ENCODE measurements at places on chromosomes 16 and 17. TPM values are rescaled to one million over a fixed set of nuclear protein-coding genes. Genes with fewer than 3 reads are reported as not detected.

Gene NLGN2
- total RNA-seq, result 3.9 TPM

DNA sequence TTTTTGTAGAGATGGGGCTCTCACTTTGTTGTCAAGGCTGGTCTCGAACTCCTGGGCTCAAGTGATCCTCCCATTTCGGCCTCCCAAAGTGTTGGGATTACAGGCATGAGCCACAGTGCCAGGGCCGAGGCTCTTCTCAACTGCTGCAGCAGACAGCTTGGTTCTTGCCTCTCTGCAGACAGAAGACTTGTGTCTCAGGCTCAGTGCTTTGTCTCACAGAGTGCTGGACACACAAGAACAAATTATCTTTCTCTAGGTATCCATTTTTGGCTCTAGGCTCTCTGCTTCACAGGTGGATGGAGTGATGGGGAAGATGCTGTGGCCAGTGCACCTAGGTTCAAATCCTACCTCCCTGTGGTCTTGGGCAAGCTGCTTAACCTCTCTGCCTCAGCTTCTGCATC is 80.8 kb upstream of the RNU2-1 start:
- DNase-seq, result no peak

GRCh38 chr16:57231821-57232350 is 13.2 kb upstream of the ARL2BP start:
- no peak for DNase-seq

GRCh38 chr16:46618516-46618915 is 2.7 kb downstream of the SHCBP1 start:
- no peak for DNase-seq

Gene RGS9
- 3.0 TPM for total RNA-seq

Gene SMIM5
- total RNA-seq, result 0.13 TPM

Gene CISD3
- 81.9 TPM for total RNA-seq

DNA sequence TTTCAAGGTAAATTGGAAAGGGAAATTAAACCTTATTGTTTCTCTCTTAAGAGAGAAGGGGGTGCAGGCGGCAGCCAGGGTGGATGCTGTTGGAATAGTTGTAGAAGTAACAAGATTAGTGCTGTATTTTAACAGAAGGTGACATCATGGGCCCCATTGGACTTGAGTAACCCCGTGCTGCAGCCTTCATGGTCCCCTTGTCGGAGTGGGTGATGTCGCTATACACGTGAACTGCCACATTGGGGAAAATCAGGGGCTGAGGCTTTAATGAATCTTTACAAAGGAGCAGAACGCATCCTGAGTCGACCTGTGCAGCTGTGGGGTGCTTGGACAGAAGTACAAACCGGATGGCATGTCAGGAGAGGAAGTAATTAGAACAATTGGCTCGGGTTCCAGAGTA is 3.2 kb downstream of the SNX11 start:
- no peak for DNase-seq

- DNase-seq, result peak; percentile 64
Observed at GRCh38 chr16:50547340-50548124, 664 bp upstream of the NKD1 start.

DNA sequence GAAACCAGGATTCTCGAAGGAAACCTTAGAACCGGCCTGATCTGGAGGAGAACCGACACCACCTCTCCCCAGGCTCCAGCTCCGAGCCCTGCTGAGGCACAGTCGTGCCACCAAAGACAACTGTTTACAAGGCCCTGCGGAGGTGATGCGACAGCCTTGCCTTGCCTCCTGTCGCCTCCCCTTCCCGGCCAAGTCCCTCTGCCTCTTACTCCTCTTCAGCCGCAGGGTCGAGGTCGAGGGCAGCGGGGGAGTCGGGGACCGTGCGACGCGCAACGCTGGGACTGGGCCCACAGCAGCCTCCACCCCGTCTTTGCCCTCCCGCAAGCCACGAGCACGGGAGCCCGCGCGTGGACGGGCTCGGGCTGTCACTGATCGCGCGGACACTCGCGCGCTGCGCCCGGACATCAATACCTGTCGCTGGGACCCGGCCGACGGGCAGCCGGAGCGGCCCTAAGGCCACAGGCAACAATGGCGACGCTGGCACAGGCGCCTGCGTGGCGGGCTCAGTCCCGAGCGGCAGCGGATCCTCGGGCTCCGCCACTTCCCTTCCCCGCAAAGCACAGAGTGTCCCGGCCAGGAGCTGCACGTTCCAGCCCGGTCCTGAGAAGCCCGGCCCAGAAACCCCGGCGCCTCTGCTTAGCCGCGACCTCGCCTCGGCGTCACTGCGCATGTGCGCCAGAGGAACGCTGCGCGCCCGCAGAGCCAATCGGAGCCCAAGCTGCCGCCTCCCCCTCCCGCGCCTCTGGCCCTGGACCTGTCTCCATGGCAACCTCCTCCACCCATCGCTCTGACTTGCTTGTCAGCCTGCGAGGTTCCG is at the start of gene ZNF287:
TSS of gene ZNF287 (minus strand) at position 664 of the 817 bp plus-strand sequence. CDS start 1,473 bp downstream, outside the sequence.
- peak; percentile 79 for DNase-seq

Gene SLFN12L
- total RNA-seq, result 0.30 TPM

Gene CNGB1
- total RNA-seq, result not detected

DNA sequence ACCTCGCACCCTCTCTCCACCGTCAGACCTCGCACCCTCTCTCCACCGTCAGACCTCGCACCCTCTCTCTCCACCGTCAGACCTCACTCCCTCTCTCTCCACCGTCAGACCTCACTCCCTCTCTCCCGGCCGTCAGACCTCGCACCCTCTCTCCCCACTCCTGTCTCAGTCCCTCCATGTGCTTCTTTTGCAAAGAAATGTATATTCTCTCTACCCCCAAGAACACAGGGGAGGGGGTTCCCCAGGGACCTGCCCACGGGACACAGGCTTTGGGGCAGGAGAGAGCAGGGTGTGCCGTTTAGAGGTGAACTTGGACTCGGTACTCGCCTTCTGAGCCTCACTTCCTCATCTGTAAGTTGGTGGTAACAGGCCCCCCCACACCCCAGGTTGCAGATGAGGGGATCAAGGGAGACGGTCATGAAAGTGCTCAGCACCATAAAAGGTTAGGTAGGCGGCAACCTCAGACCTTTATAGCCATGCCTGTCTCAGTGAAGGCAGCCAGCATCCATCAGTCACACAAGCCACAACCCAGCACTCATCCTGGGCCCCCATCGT is 63.7 kb downstream of the RPH3AL start:
- peak; percentile 28 for DNase-seq

GRCh38 chr17:3551189-3551588 is 6.4 kb downstream of the TRPV3 start:
- DNase-seq, result no peak

Gene SLC16A11
- 2.5 TPM for total RNA-seq

DNA sequence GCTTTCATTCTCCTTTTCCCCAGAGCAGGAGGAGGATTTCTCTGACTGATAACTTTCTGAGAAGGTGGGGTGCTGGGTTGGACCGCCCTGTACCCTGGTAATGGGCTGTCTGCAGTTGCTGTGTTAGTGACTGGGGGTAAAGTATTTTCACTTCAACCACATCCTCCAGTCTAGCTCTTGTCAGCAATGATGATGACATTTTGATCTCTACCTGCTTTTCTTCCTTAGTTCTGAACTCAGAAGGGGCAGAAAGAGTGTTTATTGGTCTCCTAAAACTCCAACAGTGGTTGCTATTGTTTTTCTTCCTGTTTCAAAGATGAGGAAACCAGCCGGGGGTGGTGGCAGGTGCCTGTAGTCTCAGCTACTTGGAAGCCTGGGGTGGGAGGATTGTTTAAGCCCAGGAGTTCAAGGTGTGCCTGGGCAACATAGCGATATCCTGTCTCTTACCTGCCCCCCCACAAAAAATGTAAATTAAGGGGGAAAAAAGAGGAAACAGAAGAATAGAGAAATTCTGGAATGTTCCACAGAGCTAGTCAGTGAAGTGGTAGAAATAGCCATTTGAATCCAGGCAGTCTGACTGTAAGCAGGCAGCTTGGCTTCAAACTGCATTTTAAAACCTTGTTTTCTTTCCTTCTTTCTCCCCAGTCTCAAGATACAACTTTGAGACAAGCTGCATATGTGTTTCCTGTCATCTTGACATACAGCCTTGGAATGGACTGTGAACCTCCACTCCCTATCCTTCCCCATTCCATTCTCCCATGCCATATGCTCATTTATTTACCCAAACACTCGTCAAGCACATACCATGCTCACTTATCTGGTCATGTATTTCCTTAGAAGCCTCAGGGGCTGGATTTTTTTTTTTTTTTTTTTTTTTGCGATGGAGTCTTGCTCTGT is 3.3 kb upstream of the N4BP1 start:
- DNase-seq, result peak; percentile 40

GRCh38 chr16:71383054-71383773 is 24.7 kb downstream of the CALB2 start:
- DNase-seq, result no peak

- DNase-seq, result no peak
Observed at GRCh38 chr16:17561056-17561455, 90.3 kb upstream of the XYLT1 start.

DNA sequence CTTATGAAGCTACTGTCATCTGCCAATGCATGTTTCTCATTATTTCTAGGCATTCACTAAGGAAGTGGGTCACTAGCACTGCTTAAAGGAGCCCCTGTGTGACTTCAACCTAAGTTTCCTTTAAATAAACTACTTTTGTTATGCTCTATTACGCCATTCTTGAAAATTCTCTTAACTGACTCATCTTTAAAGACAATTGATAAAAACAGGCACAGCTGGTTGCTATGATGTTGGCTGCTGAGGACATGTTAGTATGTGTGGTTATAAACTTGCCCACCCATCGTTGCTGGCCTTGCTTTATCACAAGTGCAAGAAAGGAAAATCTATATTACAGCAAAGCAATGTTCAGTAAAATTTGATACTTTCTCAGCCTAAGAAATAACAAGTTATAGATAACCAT is 75.8 kb upstream of the CNTNAP4 start:
- DNase-seq, result no peak

DNA sequence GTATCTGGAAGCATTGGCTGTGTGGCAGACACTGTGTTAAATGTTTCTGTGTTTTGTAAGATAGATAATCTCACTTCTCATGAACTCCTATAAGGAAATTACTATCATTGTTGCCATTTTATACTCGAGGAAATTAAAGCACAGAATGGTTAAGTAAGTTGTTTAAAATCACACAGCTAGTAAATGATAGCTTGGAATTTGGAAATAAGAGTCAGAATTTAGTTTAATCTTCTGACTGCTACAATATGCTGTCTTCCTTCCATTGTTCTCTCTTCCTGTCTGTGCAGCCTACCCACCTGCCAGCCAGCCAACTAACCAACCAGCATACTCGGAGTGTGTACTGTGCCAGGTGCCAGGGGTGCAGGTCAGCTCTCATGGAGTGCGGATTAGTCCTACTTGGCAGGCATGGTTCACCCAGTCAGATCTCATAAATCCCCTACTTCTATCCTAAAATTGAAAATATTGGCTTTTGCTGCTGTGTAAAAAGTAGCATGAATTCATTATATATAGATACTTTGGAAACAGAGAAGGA is 79.9 kb upstream of the LGALS9 start:
- DNase-seq, result no peak

DNA sequence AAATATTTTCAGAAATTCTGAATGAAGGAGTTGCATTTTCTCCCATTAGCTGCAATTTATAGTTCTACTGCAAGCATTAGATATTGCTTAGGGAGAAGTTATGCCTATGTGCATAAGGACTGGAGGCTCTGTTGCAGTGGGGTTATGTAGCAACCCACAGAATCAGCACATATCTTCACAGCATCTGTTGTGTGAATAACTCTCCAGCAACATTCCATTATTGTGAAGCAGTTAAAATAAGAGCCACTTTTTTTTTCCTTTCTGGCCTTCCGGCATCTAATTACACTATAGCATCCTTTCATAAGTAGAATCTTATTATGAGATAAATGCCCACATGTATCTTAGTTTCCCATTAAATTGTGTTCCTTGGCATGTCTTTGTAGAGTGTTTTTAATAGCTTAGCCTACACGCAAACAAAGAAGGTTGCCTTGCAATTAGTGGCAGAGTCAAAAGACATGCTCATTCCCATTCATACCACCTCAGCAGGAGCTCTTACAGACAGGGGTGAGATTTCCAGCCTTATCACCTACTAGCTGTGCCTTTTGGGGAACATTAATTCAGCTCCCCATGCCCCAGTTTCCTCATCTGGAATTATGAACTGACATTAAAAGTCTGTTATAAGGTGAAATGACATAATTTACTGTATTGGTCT is 596.0 kb upstream of the GOT2 start:
- DNase-seq, result no peak

DNA sequence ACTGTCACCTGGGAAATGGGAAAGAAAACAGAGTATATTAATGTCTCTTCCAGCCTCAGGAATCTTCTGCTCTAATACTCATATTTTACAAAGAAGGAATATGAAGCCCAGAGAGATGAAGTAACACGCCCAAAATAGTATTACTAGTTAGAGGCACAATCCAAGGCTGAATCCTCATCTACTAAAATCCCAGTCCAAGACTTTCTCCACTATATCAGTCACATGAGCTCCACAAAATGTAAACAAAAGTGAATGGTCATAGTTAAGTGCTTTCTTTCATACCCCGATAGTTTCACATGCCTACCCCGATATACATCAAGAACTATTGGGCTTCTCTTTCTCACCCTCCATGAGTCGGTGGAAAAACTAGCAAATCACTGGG is 965 bp downstream of the INTS2 start:
- no peak for DNase-seq

Gene PROCA1
- 0.73 TPM for total RNA-seq

DNA sequence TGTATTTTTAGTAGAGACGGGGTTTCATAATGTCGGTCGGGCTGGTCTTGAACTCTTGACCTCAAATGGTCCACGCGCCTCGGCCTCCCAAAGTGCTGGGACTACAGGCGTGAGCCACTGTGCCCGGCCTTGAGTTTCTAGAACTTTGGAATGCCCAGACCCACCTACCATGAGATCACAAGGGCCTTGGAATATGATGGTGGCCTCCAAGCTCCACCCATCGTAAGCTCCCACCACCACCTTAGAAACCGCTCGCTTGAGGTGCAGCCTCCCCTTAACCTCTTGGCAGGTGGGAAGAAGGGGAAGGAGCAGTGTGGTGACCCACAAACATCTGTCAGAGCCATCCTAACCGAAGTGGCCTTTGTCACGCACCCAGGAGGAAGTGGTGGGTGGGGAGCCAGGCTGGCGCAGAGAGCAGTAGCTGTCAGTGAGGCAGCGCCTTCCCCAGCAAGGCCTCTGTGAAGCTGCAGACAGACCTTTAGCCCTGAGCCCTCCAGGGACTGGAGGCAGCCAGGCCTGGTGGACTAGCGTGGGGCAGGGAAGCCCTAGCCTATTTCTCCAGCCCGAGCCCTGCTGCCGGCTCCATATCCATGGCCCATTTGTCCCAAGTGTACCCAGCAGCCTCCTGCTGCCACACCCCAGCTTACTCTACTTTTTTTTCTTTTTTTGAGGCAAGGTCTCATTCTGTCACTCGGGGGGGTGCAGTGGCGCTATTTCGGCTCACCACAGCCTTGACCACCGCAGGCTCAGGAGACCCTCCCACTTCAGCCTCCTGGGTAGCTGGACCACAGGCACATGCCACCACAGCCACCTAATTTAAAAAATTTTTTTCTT is 13.1 kb upstream of the SEPHS2 start:
- DNase-seq, result no peak

Gene UMOD
- not detected for total RNA-seq

- DNase-seq, result no peak
Observed at GRCh38 chr17:7883781-7884386, 4.7 kb upstream of the CHD3 start.

Gene DCTN5
- total RNA-seq, result 17.2 TPM

DNA sequence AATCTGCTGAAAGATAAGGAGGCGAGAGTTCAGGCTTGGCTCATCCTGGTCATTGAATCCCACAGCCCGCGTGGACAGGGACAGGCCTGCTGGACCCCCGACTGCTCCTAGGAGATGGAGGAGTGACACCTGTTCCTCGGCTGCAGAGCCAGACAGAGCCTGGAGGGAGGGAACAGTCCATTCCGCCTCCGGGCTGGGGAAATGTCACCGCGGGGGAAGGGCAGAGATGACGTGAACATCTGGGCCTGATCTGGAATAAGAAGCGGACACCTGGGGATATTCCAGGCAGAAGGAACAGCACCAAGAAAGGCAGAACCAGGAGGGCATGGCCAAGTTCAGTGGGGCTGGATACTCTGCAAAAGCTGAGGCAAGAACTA is 1.5 kb downstream of the ZNF747 start:
- DNase-seq, result no peak
